Right ventricle myocardium inferior (tissue), 1 donor: ENCODE measurements at places on chromosomes 1 and 21.

- DNase-seq: no peak
These were observed 59.0 kb upstream of the EFHD2 start for GRCh38 chr1:15350551-15351200.

- DNase-seq: no peak
These were observed 9.3 kb downstream of the ATP1A2 start for GRCh38 chr1:160124705-160125478.

GRCh38 chr1:24931468-24932231 lies 1.6 kb upstream of the RUNX3 start:
- DNase-seq: no peak

GRCh38 chr1:150235294-150235851 lies 539 bp downstream of the ANP32E start:
- DNase-seq: no peak

GRCh38 chr1:975896-976683 lies 5.8 kb downstream of the PERM1 start:
- DNase-seq: no peak

- DNase-seq: peak; percentile 95
These were observed 29.7 kb downstream of the ENO1 start for GRCh38 chr1:8848663-8849386.

- DNase-seq: peak; percentile 49
These were observed 37.3 kb downstream of the AHDC1 start for GRCh38 chr1:27566462-27567145.

- no peak for DNase-seq
These were observed 70.1 kb downstream of the DNTTIP2 start for GRCh38 chr1:93808871-93809270.
